Aorta (tissue), 5 donors: ENCODE measurements at places on chromosomes 3 and 15. TPM values are rescaled to one million over a fixed set of nuclear protein-coding genes. Genes with fewer than 3 reads are reported as not detected.

FXR1 gene
- total RNA-seq, result 120 TPM

ZNF860 gene
- total RNA-seq, result 0.65 TPM

BFSP2 gene
- not detected for total RNA-seq

DTX3L gene
- 26.6 TPM for total RNA-seq

SAMD7 gene
- not detected for total RNA-seq

EPB42 gene
- total RNA-seq, result 0.60 TPM

- DNase-seq, result no peak
Measured at GRCh38 chr3:65919826-65920225, 118.9 kb downstream of the MAGI1 start.

DNA sequence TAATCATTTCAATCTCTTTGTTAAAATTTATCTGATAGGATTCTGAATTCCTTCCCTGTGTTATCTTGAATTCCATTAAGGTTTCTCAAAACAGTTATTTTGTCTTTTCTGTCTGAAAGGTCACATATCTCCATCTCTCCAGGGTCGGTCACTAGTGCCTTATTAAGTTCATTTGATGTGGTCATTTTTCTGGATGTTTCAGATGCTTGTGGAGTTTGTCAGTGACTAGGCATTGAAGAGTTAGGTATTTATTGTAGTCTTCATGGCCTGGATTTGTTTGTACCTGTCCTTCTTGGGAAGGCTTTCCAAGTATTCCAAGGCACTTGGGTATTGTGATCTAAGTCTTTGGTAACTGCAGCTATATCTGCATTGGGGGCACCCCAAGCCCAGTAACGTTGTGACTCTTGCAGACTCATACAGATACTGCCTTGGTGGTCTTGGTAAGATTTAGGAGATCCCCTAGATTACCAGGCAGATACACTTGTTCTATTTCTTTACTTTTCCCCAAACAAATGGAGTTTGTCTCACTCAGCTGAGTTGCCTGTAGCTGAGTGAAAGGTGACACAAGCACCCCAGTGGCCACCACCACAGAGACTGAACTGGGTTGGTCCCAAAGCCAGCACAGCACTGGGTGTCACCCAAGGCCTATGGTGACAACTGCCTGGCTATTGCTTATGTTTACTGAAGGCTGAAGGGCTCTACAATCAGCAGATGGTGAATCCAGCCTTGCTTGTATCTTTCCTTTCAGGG, 18.9 kb upstream of the SLC27A2 start:
- no peak for DNase-seq

GRCh38 chr3:194748225-194748624, 62.5 kb downstream of the FAM43A start:
- DNase-seq, result no peak

GRCh38 chr3:44476181-44476611, 1.3 kb downstream of the ZNF445 start:
- no peak for DNase-seq

DNA sequence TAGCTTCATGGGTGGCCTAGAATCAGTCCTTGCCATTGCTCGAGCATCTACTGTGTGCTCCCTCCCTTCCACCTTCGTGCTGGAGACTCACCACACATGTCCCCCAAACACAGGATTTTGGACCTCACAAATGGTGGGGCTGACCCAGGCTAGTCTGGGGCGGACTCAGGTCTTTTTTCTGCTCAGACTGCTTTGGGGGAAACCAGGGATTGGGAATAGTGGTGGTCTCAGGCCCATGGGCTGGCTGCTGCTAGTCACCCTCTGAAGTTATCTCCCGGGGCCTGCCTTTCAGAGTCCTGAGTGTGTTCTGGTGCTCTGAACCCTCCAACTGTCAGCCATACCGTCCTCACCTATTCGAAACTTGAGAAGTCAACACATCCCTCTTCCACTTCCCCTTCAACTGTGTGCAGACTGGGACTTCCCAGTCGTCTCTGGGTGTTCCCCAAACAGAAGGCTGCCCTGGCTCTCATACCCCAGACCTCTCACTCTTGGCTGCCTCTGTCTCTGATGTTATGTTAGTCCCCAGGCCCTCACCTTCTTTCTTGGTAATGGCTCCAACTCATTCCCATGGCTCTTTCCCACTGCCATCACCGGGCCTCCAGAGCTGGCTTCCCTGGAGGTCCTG, 46.0 kb downstream of the PPCDC start:
- DNase-seq, result no peak

DNA sequence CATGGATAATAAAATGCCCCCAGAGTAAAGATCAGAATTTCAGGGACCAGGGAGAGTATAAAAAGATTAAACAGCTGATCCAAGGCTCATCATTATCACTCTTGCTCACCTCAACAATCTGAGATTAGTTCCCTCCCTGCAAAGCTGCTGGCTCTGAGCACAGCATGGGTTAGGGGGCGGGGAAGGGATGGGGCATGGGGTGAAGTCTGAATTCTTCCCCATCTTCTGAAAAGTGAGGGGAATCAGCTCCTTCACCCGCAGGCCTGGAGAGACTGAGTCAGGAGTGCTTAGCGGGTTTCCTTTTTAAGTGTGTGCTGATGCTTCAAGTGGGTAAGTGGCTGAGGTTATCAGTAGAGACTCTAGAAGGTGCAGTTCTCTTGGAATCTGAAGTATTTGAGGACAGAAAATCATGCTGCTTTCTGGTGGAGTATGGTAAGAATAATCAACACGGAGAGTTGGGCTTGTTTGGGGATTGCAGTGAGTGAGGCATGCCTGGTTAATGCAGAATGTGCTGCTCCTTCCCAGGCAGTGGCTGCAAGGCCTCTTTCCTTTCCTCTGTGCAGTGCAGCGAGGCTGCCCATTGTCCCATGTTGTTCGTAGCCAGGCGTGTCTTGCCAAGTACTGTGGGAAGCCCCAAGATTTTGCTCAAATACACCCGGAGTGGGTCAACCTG, 59.2 kb upstream of the TRAK1 start:
- DNase-seq, result no peak

DNA sequence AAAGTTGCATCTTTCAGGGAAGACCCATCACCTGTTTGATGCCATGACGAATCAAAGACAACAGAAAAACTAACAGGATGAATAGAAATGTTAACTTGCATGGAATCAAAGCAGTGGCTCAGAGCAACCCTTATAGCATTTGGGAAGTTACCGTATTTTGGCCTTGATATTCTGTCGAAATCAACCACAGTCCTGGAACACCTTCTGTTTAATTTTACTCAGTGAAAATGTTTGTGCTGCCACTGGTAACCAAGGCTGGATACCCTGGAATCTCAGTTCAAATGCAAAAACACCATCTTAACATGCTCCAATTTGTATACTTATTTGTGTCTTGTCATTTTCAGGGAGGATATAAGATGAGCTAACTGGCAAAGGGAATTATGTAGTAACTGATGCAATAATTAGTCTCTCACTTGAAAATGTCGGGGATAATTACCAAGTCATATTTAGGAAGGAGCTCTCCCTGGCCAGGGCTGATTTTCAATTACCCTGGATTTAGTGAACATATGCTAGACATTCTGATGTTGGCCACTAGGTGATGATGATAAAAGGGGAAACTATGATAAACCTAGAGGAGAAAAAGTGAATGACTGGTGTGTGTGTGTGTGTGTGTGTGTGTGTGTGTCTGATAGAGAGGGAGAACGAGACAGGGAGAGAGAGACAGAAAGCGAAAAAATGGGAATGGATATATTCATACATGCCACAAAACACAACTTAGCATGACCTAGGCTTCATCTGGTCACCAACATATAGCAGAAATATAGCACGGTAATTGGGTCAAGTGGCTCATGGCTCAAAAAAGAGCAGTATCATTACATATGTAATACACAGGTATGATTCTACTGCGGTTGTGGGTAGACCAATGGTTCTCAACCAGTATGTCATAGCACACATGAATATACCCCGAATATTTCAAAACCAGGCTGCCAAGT, 19.0 kb upstream of the PRICKLE2 start:
- DNase-seq, result no peak

GRCh38 chr3:105688821-105689220, 180.0 kb downstream of the CBLB start:
- no peak for DNase-seq

DNA sequence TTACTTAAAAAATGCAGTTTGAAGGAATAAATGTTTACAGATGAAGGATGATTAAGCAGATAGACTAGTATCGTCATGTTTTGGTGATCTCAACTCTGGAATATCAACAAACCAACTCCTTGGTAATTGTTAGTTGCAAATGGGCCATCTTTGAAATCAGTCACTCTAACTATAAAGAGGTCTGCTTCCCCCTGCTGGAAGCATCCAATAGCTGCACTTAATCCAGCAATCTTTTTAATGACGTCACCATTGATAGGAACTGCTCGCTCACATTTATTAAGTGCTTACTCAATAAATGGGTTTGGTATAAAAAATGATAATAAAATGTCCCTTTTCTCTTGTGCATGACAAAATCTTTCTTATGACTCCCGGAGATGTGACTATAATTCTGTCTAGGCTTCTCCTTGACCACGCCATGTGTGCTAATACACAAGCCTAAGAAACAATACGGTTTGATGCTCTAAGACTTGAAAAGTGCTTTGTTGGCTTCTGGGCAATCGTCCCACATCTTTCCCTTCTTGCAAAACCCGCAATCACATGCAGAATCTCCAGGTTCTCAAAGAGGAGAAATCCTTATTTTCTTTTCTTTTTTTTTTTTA, 227.6 kb upstream of the POU1F1 start:
- no peak for DNase-seq

DNA sequence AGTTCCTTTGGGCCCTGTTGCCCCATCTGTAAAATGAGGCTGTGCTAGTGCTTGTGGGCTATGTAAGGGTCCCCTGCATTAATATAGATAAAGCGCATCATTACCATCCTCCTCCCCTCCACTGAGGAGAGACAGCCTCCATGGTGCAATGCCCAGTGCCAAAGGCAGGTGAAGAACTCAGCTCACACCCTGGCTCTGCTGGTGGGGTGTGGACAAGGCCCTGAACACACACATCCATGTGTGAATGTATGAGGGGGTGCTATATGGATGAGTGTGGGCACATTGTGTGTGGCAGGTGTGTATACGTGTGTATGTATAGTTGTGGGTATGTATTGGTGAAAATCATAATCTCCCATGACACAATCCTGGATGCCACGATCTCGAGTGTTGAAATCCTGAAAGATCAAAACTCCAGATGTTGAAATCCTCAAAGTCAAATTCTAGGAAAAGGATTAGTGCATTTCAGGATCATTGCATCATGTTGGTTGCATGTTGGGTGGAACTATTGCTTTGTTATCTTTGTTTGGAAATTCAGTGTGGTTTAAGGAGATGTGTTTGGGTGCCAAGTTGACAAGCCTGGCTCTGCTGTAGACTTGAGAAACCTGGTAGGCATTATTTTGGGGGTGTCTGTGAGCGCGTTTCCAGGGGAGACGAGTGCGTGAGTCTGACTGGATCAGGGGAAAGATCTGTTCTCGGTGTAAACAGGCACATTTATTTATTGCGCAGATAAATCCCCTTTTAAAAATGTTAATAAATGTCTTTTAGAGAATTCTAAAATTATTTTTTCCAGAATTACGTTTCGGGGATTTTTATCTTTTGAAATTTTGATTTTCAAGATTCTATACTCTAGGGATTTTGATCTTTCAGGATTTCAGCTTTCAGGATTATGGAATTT, 42.0 kb upstream of the SEC61A1 start:
- DNase-seq, result no peak

DNA sequence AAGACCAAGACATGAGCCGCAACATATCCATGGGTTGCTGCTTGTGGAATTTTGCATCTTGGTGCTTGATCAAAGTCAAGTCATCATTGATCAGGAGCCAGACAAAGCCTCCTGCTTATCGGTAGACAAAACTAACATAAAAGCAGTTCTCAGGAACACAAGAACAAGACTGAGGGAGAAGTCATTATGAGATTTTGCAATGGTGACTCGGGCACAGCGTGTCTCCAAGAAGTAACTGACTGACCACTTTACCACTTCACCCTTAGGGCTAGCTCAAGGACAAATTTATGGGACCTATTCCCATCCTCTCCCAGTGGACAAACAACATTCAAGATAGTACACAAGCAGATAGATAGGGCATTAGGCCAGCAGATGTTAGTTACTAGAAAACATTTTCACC, 68.1 kb upstream of the LIMD1 start:
- no peak for DNase-seq

DNA sequence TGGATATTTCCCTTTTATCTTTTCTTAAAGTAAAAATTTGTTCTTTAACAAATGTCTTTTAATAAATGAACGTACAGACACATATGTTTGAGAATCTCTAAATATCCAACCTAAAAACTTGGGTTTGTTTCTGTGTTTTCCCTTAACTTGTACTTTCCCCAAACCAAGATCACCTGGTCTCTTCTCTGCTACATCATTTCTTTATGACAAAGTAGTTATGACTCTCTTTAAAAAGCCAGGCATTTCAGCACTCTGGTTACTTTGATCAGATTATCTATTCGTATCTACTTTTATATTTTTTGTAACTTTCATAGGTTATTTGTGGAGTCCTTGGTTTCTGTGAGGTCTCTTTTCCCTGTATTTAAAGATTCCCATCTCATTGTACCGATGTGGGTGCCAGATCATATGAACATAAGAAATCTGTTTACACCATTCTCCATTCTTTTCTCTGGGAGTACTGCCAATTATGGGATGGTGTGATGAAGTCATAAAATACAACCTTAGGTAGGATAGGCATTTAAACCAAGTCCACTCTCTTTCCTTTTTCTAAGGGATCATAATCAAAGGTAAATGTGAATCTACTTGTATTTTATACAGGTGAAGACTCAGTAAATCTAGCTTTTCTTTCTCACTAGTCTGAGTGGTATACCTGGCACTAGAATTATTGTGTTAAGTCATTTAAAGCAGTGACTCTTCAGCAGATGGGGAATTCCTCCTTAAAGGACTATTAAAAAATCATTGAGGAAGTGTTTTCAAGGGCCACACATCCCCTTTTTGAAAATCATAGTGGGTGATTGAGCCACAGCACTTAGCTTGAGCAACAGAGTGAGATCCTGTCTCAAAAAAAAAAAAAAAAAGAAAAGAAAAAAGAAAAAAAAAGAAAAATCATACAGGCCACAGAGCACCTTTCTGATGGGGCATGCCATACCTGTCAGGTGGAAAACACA, 12.4 kb upstream of the NFKBIZ start:
- no peak for DNase-seq

DNA sequence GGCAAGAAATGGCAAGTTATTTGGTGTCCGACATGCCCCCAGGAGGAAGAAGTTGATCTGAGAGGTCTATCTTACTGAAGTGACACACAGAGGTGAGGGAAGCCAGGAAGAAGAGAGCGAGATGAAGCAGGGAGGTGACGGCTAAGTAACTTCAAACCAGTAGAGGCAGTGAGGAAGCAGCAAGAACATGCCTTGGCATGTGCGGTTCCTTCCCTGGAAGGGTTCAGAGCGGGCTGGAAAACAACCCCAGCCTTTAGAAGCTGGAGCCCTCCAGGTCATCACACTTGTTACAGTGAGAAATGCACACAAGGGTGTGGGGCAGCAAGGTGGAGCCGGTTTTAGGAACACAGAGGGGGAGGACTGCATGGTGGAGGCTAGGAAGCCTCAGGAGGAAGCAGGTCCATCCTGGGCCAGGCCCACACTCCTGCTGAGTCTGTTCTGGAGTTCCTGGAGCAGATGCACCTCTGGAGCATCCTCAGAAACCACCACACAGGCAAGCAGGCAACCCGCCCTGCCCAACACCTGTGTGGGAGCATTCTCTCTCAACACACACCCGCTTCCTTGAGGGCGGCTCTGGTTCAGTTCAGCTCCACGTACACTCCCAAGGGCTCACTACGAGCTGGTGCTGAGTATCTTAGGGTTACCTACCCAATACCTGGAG, 47.1 kb downstream of the POC1A start:
- peak; percentile 26 for DNase-seq
